ENCODE measurements at places on chromosomes 4 and X.

DNA sequence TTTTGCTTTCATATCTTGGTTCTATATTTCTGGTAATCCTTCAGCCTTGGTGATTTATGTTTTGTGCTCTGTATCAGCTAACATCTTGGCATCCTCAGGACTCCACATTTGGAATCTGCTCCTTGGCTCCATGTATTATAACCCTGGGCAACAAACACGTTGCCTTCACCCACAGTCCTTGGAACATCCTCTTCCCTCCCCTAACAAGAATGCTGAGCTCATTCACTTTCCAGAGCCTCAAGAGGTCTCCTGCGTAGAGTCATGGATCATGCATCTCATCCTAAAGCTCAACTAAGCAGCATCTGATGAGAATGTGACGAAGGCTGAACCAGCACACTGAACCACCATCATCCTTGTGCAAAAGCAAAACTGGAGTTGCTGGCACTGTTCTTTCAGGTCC lies 60.5 kb upstream of the C1GALT1C1 start:
- no peak for DNase-seq

DNA sequence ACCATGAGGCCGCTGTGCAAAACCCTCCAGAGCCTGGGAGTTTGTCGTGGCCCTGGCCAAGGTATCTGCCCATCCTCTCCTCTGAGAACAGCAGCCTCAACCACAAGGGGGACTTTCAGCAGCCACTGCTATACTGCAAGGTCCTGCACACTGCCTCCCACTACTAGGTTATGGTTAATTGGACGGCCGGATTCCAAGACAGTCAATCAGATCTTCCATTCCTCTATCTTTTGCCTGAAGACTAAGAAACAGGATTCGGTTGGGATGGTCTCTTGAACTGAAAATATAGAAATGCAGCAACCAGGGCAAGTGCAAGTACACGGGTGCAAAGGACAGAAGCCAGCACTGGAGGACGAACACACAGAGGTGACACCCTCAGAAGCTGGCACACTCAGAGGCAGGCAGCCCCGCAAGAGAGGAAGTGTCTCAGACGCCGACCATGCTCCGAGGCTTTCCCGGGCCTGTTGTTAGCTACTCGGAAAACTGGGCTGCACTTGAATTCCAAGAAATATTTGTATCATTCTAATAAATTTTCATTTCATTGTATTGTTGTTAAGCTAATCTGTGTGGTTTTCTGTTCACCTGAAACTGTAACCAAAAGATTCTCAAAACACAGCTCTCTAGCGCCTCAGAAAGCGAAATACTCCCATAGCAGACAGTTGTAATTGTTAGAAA lies 63.3 kb downstream of the AFAP1 start:
- peak; percentile 72 for DNase-seq

GRCh38 chrX:103839404-103839803 lies 7.3 kb upstream of the RAB9B start:
- no peak for DNase-seq

DNA sequence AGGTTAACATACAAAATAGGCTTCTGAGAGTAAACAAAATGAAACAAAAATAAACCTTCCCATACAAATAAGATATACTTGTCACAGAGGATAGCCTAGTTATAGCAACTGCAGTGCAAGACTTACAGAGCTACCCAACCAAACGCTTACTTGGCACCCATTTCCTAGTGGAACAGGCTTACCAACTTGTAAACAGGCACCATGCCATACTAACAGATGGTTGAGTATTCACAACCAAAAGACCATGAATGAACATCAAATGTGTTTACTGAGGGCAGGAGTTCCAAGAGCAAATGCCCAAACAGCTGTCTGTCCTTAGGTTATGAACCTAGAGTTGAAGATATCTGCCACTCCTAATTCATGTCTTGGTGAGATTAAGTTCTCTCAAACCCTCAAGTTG lies 2629.2 kb downstream of the PCDH7 start:
- DNase-seq = no peak

DNA sequence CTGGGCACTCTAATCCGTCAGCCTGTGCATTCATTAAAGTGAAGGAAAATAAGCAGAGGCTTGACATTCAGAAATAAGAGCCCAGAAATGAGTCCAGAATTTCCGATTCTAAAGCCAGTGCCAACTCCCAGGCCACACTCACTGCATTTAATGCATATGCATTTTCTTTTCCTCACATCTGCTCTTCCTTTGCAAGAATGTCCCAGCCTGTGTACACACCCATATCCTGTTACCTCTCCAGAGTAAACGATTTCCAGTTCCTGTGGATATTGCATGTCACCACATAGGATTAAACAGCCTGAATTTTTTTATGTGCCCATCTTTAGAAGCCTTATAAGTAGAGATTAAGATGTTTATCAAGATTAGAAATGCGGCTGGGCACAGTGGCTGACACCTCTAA lies 27.5 kb downstream of the ARX start:
- no peak for DNase-seq

GRCh38 chrX:66553973-66554372 lies 84.9 kb downstream of the EDA2R start:
- no peak for DNase-seq

- DNase-seq = no peak
Observed at GRCh38 chr4:184309241-184310170, 91.8 kb upstream of the ENPP6 start.

DNA sequence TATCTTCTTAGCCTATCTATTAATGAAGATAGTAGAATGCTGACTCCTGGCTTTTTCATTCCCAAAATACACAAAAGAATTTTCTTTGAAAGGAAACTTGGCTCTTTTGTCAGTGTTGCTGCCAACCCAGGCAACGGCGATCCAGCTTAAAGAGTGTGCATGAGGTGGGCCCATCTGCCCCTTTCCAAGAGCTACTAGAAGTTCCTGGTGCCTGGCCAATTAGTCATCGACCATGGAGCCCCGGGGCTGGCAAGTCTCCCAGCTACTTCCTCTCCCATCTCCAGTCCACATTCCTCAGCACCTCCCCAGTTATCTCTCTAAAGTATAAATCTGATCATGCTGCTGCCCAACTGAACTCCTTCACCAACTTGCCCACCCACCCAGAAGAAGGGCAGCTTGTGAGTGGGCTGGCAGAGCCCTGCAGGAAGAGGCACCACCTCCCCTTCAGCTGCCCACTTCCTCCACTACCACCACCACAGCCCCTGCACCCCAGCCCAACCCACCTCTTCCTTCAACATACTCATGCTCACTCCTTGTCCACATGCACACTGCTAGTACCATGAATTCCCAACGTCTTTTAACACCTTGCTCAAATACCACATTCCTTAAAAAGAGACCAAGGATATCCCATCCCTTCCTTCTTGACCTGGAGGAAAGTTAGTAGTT lies 158.2 kb upstream of the MAP3K15 start:
- DNase-seq = peak; percentile 95

DNA sequence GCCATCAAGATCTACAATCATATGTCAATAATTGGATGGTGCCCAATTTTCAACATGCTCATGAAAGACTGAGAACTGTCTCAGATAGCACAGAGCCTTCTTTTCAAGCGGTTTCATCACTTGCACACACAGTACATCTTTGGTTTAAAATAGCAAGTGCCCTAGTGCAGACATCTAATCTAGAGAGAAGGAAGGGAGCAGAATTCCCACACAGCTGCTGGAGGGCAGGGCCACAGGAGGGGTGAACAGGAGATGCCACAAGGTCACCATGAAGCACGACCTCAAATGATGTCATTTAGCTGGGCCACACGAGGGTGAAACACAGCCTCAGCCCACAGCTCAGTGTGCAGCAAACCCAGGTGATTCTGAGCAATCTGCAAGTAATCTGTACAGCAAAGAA lies 24.3 kb downstream of the LEF1 start:
- DNase-seq = no peak

GRCh38 chr4:89162496-89162895 lies 51.2 kb downstream of the TIGD2 start:
- no peak for DNase-seq

DNA sequence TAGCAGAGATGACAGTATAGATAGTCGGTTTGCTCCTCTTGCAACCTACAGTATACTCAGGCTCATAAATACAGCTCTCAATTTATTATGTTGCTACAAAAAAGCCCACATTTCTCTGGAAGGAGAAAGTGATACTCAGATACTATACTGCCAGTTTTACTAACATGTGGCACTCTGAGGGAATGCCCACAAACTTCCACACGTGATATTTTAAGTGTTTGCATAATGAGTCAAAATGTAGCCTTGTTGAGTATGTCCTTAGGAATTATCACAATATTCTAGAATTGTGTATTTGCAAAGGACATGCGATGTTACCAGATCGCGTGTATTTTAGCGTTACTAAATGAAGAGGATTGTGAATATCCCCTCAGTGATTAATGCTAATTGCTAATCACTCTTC lies 929.1 kb downstream of the STIM2 start:
- DNase-seq = no peak

- DNase-seq = no peak
Observed at GRCh38 chr4:37982736-37983135, 22.5 kb downstream of the PTTG2 start.

DNA sequence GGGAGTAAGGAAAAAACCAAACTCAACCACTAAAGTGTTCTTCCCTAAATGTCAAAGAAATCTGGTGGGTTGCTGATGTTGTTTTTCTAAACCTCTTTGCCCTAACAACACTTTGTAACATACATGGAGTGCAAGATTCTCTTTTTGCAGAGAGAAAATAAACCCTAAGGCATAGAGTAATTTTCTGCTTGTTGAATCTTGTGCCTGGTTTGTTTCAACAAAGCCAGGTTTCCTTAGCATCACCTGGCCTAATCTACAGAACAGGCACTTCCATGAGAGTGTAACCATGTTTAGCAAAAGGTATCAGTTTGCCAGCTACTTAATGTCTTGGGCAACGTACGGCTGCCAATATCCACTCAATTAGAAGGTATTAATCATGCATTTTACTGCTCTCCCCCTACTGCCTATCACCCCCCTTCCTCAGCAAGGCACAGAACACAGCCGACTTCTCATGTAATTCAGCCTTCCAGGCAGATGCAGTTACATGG lies 219.2 kb downstream of the MAML3 start:
- DNase-seq = no peak

DNA sequence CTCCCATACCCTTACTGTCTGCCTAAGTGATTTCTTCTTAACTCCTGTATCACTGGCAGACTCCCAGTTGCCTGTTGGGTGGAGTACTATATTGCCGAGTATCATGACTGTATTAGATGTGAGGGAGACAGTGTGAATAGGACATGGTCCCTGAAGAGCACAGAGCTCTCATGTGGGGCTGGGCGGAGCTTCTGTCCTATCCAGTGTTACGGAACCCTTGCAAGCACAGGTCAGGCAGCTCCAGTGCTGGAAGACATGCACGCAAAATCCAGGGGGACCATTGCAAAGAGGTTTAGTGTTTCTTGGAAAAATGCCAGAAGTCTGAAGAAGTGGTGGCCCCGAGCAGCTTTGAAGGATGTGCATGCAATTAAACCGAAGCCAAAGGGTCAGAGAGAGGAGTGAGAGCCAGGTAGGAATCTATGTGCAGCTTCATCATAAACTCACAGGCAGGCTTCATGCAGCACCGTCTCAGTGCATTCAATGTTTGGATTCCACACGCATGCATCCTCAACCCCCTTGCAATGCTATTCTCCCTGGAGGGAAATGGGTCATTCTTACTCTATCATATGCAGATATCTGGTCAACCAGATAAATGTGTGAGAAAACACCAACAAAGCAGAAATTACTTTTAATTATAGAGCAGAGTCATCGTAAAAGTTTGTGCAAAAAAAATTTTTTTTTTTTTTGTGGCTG lies 49.7 kb upstream of the DHRSX start:
- DNase-seq = no peak

- DNase-seq = no peak
Observed at GRCh38 chrX:8579602-8580001, 115.0 kb downstream of the VCX3B start.

DNA sequence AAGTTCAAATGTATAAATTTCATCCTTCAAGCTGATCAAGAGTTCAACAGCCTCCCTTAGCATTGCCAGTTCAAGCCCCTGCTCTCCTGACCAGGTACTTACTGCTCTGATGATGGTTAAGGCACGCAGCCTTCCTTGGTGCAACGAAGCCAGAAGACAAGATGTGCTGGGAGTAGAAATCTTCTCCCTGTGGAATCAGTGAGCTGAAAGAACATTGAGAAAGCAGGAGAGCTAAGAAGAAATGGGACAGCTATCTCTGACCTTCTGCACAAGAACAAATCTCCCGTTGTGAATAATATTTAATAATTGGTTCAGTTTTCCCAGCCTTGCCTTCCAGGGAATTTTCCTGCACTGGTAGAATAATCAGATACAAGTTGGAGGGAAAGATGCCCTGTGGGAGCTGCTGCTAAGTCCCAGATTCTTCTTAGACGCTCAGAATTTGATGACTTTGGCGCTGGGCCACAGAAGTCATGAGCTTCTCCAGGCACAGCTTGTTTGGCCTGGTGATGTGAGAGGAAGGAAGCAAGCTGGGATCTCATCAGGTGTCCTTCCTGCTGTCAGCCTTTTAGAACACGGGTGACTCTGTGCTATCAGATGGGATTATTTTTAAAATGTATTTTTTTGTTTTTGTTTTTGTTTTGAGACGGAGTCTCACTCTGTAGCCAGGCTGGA lies 77.8 kb downstream of the CD38 start:
- DNase-seq = peak; percentile 95

GRCh38 chr4:39937683-39938268 lies 39.9 kb downstream of the PDS5A start:
- DNase-seq = no peak

DNA sequence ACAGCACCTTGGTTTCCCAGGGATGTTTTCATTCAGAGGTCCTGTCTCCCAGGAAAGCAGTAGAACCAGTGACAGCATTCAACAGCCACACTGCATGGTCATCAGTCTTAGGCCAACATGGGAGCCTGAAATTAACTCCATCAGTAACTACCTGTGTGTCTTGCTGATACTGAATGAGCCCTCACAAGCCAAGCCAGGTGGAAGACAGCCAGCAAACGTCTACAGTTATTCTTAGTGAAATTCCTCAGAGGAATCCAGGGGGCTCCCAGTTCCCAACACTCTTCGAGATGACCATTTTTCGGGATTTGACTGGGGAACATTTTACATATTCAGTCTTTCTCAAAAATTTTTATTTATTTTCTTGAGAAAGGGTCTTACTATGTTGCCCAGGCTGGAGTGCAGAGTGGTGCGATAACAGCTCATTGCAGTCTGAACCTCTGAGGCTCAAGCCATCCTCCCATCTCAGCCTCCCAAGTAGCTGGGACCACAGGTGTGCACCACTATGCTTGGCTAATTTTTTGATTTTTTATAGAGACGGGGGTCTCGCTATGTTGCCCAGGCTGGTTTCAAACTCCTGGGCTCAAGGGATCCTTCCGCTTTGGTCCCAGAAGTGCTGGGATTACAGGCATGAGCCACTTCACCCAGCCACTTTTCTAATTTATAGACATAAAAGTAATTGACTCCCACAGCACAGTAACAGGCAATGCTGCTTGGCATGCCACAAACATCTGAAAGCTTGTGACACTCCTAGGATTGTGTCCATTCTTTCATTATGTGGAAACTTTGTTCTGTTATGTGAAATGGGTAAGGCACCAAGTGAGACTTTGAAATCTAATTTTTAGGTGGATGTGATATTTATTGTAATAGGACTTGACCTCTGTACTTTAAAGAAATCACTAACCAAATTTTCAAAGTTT lies 116.9 kb downstream of the SOWAHB start:
- DNase-seq = peak; percentile 36

GRCh38 chrX:132094164-132094563 lies 33.7 kb downstream of the FRMD7 start:
- DNase-seq = no peak

Measured in choroid plexus epithelial cell (primary cell).